ENCODE measurements at places on chromosomes 3 and 15.
A peak's percentile ranks its signal among the peaks of the same experiment; 100 is the strongest.

DNA sequence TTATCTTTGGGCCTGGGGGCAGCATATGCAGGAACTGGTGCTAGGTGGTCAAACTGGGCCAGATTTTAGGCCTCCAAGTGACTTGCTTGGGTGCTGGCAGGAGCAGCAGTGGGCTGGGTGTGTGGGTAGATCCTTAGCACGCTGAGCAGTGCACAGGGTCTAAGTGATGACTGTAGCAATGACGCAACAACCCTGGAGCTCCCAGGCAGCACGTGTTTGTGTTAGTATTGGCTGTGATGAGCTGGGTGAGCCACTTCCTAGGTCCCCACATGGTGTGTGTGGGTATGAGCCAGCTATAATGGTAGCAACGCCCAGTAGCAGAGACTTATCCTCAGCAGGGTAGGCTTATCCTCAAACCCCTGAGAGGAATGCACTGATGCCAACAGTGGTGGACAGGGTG is 570.6 kb upstream of the ROBO1 start:
- no peak for DNase-seq

DNA sequence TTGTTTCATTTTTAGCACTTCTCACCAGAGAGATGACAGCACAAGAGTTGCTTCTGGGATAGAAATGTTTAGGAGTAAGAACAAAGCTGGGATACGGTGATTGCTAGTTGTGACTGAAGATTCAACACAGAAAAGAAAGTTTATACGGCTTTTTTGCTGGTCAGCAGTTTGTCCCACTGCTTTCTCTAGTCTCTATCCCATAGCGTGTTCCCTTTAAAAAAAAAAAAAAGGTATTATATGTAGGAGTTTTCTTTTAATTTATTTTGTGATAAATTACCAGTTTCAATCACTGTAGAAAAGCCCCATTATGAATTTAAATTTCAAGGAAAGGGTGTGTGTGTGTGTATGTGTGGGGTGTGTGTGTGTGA is 48.0 kb downstream of the PGPEP1L start:
- DNase-seq = no peak

- no peak for DNase-seq
Measured at GRCh38 chr3:24682141-24682547, 187.5 kb upstream of the THRB start.

GRCh38 chr15:26148156-26148860 is 285.2 kb upstream of the ATP10A start:
- DNase-seq = no peak

DNA sequence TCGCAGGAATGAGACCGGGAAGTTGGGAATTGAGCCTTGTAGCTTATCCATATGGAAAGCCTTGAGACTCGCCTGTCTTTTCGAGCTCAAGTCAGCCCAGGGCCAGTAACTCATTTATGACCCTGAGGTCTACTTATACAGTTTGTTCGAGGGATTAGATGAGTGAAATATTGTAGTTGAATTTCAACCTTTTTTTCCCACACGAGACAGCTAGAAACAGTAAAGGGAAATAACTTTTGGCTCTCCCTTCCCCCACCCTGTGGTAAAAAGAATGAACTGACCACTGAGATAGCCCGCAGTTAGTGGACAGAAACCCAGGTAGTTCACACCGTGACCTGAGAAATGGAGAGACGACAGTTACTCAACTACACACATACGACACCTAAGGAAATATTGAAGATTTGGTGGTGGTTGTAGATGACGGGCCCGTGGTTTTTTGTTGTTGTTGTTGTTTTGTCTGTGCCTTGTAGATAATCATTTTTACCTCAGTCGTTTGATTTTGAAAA is 841 bp downstream of the EIF3J start:
- peak; percentile 7 for DNase-seq

DNA sequence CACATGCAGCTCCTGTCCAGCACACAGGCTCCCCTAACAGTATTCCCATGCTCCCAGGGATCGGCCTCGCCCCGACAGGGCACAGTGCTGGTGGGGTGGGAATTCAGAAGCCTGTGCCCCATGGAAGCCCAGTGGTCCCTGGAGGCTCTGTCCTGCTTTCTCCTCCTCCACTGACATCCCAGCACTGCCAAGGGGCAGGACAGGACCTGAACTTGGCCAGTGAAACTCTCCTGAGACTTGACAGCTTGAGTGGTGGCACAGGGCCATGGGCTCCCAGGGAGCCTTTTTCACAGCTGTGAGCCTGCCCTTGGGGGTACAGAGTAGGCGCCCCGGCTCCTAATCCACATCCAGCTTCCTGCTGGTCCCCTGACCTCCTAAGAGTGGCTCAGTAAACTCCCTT is 38.4 kb downstream of the IQSEC1 start:
- DNase-seq = no peak

DNA sequence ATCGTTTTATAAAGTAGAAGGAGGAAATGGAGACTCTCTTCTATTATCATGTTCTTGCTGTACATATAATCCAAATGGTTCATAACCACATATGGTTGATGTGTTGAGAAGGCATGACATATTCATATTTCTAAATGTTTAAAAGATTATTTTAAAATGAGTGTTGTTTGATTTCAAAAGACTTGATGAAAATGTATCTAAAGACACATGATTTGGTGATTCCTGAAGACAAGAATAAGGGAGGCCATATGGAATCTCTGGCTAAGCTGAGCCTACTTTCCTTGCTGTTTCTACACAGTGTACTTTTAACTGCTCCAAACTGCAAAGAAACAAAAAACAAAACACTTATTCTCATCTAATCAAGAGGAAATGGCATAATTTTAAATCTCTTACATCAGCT is 23.0 kb upstream of the GYG1 start:
- no peak for DNase-seq

GRCh38 chr3:76673171-76673570 is 366.7 kb upstream of the ROBO2 start:
- no peak for DNase-seq

DNA sequence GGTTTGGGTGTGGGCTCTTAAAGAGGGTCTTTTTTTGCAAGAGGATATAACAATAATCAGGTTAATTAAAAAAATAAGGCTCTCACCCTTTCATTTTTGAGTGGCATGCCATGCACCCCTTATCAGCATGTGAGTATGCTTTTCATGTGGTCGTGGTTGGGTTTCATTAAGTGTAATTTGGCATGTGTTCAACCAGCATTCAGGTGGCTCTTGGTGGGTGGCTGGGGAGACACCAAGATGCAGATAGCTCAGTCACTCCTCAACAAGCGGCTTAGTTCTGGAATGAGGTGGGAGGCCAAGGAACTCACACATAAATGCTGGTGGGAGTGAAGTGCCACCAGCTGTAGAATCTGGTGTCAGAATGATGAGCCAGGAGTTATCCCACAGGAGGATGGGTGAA is 66.8 kb downstream of the FLNB start:
- DNase-seq = no peak

- DNase-seq = peak; percentile 84
Measured at GRCh38 chr15:84151205-84151931, 84.2 kb upstream of the GOLGA6L4 start.

All from nephron progenitor cell (in vitro differentiated cells).